ENCODE measurements at places on chromosomes 12 and 14.

DNA sequence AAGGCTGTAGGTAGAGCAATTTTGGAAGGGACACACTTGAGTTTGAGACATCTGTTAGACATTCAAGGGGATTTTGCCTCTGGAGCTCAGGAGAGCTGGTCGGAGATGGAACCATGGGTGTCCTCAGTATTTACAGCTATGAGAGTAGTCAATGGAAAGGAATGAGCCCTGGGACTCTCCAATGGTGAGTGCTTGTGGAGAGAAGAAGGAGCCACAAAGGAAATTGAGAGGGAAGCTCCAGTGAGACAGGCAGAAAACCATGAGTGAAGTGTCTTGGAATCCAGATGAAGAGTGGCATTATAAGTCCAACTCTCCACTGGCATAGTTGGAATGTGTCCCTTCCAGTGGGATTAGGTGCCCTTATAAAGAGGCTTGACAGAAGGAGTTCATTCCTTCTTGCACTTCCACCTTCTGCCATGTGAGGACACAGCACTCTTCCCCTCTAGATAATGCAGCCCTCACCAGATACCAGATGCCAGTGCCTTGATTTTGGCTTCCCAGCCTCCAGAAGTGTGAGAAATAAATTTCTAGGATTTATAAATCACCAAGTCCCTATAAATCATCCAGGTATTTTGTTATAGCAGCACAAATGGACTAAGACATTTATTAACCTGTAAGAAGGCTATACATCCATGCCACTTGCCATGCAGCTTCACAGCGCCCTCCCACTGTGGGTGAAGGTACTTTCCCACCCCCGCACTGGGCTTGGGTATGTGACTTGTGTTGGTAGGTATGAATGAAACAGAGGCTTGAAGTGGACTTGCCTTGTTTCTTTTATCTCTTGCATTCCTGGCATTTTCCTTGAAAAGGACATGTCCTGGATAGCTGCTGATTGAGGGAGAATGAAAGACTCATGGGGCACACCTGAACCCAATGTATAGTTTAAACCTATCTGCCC, 27.3 kb downstream of the LLPH start:
- no peak for DNase-seq

GRCh38 chr14:37584211-37585100, 10.6 kb downstream of the FOXA1 start:
- no peak for DNase-seq

DNA sequence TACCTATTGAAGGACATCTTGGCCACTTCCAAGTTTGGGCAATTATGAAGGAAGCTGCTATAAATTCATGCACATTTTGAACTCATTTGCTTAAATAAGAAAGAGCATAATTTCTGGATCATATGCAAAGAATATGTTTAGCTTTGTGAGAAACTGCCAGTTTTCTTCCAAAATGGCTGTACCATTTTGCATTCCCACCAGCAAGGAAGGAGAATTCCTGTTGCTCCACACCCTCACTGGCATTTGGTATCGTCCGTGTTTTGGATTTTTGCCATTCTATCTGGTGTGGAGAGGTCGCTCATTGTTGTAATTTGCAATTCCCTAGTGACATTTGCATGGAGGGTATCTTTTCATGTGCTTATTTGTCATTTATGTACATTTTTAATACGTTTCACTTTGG, 339.3 kb downstream of the DAD1 start:
- no peak for DNase-seq

DNA sequence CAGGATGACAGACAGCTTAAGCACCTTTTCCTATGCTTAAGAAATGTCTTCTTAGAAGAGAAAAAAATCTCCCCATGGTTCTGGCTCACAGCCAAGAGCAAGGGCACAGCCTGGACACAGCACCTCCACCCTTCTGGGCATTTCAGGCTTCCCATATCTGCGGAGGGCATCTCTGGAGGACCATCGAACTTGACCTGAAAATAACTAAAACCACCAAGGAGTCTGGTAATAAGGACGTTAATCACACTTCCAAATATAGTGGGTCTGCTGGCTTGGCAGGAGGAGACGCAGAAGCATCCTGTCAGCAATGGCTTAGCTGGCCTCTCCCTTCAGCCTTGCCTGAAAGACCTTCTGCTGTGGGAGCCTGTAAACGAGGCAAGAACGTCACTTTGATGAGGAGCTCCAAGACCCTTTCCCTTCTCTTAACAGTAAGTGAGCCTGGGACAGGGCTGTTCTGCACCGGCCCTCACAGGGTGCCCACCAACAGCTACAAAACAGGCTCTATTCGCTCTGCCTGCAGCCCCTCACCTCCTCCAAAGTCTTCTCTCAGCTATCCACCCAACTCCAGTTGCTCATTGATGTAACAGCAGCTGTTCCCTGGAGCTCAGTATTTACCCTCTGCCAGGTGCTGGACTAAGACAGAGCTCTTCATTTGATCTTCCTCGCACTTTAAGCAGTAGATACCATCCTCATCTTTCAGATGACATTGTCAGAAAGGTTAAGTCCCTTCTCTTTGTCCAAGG, 13.2 kb downstream of the SETD3 start:
- no peak for DNase-seq

- DNase-seq, result no peak
Measured at GRCh38 chr12:95440401-95440800, 33.6 kb upstream of the METAP2 start.

GRCh38 chr14:97762386-97762785, 965.2 kb downstream of the VRK1 start:
- no peak for DNase-seq

GRCh38 chr14:65748796-65749195, 336.3 kb downstream of the FUT8 start:
- no peak for DNase-seq

DNA sequence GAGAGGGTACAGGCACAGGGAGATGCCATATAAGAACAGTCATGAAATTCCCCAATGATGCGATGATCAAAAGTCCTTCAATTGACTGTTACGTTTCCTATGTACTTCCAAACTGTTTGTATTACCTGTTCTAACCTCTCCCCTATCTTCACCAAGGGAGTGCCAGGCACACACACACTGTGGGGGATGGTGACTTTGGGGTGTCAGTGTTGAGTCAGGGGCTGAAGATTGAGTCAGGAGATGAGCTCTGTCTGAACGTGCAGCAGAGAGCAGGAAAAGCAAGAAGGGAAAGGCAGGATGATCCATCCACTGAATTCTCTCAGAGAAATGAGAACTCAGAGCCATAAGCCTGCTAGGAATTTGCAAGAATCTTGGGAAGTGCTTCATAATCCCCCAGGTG, 153.4 kb downstream of the EFCAB11 start:
- no peak for DNase-seq

GRCh38 chr12:51048661-51049251, 629 bp downstream of the LETMD1 start:
- no peak for DNase-seq

GRCh38 chr14:50667996-50668825, at the start of gene SAV1:
SAV1 (minus strand) TSS chr14:50668306; CDS start chr14:50667967, 339 bp downstream.
- peak; percentile 21 for DNase-seq

DNA sequence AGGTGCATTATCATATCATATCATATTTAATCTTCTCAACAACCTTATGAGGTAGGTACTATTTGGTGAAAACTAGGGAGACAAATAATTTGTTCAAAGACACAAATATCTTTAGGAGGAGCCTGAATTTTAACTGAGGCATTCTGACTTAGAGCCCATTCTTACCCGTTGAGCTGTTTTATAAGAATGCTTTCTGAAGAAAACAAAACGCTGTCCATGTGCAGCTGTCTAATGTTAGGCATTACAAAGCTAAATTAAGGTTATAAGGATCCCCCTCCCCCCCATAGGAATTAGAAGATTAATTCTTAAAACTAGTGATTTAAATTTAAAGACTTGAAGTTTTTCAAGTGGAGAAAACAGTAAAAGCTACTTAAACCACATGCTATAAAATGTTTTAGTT, 6.4 kb downstream of the KTN1 start:
- DNase-seq, result no peak

DNA sequence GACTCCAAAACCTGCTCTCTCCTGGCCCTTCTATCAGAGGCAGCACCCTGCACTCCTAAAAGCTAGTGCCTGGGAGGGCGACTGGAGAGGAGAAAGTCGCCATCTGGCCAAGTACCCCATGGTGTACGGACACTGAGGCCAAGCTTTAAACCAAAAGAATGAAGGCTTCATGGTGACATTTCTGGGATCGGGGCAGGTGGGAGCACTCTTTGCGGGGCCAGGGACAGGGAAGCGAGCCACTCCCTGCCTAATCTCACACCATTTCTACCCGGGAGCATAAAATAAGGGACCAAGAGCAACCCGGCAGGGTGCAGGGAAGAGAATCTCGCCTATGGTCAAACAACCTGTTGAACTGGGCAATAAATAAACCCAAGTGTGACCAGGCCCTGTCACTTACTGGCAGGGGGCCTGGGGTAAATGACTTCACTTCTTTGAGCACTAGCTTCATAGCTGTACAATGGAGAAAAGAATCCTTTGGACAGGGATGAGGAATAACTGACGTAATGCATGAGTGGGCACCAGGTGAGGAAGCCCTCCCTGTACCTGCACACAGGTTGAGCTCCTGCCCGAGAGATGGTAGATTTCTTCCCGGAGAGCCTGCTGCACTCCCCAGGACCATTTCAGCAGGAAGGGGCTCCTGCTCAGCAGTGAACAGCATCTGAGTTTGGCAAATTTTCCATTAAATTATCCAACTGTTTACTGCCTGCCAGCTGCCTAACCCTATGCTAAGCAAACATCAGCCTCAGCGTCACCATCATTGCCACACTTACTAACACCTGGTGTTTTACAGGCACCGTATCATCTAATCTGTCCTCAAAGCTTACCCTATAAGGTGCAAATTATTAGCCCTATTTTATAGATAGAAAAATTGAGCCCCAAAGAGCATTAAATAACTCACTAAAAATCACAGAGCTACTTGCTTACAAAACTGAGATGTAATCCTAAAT, 2.0 kb downstream of the SERPINA1 start:
- DNase-seq, result no peak

GRCh38 chr12:8860165-8860961, 37.9 kb downstream of the A2ML1 start:
- peak; percentile 6 for DNase-seq

DNA sequence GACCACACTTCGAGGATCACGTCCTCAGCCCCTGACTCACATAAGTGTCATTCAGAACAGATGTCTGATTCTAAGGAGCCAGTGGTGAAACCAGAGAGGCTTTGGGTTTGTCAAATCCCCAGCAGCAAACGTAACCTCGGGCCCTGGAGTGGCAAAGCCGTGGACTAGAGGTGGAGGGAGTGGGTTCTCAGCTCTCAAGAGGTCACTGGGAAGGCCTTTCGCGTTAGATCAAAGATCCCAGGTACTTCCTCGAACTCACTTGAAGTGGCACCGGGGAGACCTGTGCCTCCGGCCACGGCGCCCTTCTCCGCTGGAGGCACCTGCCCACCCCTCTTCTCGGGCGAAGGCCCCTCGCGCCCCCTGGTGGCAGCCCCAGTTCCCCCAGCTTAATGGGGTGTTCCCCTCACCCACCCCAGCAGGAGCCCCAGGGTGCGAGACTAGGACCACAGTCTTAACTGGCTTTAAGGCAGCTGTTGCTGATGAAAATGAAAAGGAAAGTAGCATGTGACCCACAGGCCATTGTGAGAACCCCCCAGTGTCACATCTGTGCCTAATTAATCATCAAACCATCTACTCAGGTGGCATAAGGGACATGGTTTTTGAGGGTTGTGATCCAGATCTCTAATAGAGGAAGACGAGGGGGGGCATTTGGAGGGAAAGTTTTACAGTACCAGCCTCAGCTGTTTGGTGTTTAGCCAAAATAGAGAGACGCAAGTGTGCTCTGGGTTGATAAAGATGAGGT, 672 bp upstream of the ESR2 start:
- DNase-seq, result peak; percentile 79

GRCh38 chr14:95557832-95558231, 23.0 kb downstream of the GLRX5 start:
- DNase-seq, result no peak

GRCh38 chr14:101004954-101005353, 101.4 kb upstream of the RTL1 start:
- DNase-seq, result no peak

- DNase-seq, result no peak
Measured at GRCh38 chr12:75439048-75439447, 41.5 kb upstream of the GLIPR1 start.

- no peak for DNase-seq
Measured at GRCh38 chr12:52189376-52190174, 2.2 kb downstream of the KRT80 start.

- DNase-seq, result peak; percentile 80
Measured at GRCh38 chr14:60632777-60633176, 16.5 kb downstream of the SIX1 start.

GRCh38 chr14:97283005-97283403, 485.8 kb downstream of the VRK1 start:
- no peak for DNase-seq

- DNase-seq, result peak; percentile 71
Measured at GRCh38 chr14:69460093-69460701, 24.3 kb upstream of the PLEKHD1 start.

GRCh38 chr12:122304924-122305323, 38.6 kb upstream of the VPS33A start:
- no peak for DNase-seq

GRCh38 chr12:23888396-23889068, 60.9 kb downstream of the SOX5 start:
- DNase-seq, result no peak

DNA sequence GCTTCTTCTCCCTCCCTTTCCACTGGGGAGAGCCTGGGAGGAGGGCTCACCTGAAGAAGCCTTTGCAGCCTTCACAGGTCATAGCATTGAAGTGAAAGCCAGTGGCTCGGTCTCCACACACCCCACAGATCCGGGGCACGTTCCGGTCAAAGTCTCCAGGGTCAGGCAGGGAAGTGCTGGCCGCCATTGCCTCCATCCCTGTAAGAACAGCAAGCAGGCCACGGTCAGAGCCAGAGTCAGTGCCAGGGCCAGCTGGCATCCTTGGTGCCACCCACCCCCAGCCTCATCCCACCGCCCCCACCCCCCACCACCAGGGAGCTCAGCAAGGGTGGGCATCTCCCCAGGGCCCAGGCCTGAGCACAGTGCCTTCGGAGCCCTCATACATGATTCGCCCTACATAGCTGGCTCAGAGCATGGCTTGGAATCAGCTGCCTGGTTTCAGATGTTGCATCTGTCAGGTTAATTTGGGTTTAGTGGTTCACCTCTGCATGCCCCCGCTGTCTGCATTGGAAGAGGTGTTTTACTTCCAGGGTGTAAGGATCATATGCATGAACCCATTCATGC, 25.8 kb downstream of the VDR start:
- no peak for DNase-seq

DNA sequence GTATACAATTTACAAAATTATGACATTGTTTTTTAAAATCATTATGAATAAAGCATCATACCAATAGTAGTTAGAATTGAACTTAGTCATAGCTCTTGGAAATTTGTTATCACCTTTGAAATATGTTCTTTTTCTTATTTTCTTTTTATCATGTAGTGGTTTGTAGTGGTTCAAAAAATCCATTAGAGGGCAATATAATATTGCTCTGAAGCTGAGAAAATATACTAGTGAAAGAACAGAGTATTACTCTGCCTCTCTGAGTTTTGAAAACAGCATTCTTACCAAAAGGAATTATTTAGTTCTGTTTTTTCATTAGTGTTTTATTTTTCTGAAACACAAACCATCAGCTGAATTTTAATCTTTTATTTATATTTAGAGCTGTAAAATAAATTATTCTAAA, 76.2 kb downstream of the PDZRN4 start:
- DNase-seq, result no peak

All from T-helper 2 cell (primary cell).